ENCODE measurements at places on chromosomes 7 and 10.

- DNase-seq: no peak
Measured at GRCh38 chr10:101029520-101030295, 1.2 kb downstream of the PDZD7 start.

- DNase-seq: no peak
Measured at GRCh38 chr10:131087464-131088215, 223.9 kb downstream of the TCERG1L start.

GRCh38 chr10:106504536-106504935 lies 660.0 kb downstream of the SORCS1 start:
- DNase-seq: no peak

DNA sequence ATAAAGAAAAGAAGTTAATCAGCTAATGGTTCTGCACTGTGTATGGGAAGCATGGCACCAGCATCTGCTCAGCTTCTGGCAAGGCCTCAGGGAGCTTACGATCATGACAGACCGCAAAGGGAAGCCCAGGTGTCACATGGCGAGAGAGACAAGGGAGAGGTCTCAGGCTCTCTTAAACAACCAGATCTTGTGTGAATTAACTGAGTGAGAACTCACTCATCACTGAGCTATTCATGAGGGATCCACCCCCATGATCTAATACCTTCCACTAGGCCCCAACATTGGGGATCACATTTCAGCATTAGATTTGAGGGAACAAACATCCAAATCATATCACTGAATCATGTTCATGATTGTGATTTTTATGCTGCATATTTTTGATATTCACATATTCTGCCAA lies 5.8 kb downstream of the USP54 start:
- DNase-seq: no peak

DNA sequence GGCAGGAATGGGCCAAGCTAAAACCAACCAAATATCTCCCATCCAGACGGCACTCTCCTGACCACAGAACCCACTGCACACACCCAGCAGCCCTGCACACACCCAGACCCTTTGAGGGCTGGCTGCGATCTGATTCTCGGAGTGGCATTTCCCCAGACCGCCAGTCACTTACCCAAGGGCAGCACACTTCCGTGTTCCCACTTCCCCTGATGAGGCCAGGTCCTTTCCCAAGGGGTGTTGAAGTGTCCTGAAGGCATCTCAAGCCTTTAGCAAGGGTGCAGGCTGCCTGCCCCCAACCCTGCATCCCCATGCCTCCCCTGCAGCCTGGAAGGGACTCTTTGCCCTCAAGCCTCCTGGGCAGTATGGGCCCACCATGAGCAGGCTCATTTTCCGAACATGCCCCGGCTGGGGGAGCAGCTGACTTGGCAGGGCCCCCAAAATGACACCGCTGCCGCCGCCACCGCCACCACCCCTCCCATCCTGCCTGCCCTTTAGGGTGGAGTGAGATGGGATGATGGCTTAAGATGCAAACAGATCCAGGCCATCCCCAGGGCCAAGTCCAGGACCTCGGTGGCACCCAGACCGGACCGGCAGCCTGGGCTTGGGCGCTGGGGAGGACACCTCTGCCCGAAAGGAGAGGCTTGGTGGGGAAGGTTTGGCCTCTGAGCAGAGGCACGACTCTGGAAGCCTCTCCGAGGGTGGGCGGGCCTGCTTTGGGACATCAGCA lies 159.8 kb downstream of the NRF1 start:
- DNase-seq: no peak

GRCh38 chr7:157441023-157441399 lies 104.2 kb downstream of the DNAJB6 start:
- DNase-seq: no peak
